ENCODE measurements at places on chromosomes 3 and 15. TPM values are rescaled to one million over a fixed set of nuclear protein-coding genes. Genes with fewer than 3 reads are reported as not detected.

GOLGA8S gene
- total RNA-seq: 0.30 TPM

NUTM1 gene
- not detected for total RNA-seq

MCF2L2 gene
- total RNA-seq: 0.22 TPM

TNNC1 gene
- 9,051 TPM for total RNA-seq

DNA sequence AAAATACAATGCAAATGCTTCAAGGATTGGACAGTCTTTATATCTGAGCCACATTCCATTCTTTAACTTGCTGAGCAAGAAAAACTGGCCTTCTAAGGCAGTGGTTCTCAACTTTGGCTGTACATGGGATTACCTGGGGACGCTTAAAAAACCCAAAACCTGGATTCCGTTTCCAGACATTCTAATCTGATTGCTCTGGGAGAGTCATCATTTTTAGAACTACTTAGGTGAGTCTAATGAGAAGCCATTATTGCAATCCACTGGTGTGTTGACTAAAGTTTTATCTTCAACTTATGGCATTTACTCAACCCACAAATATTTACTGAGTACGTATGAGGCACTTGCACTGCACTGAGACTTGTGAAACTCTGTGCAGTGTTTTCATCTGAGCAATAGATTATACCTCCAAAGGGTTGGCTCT is 195.7 kb upstream of the ATP11B start:
- no peak for DNase-seq

GRCh38 chr15:88131937-88132336 is 124.6 kb downstream of the NTRK3 start:
- no peak for DNase-seq

GRCh38 chr15:93948726-93949125 is 282.6 kb upstream of the MCTP2 start:
- peak; percentile 17 for DNase-seq

All from Right ventricle myocardium inferior (tissue), 1 donor.